Fibroblast of skin of scalp (primary cell): ENCODE measurements at places on chromosomes 5 and 9.

DNA sequence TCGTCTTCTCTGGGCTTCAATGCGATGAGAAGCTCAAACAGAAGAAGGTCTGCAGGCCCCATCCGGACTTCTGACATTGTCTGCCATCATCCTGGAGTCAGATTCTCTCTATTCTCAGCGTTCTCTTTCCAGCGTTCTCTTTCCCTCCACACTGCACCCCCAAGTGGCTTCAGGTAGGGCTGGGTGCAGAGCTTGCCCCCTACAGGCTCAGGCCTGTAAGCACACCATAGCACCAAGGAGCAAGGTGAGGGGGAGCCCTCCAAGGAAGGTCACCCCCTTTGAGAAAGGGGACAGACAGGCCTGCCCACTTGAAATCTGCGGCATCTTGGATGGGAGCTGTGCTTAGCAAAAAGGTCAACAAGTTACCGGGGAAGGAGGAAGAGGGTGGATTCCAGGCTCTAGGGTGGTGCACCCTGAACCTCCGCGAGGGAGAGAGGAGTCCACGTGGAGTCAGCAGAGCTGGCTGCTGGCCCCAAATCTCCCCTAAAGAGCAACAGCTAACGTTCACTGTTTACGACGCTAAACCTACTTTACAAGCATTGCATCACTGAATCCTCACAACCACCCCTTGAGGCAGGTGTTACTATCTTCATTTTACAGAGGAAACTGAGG is 27.5 kb downstream of the GPX3 start:
- DNase-seq, result no peak

DNA sequence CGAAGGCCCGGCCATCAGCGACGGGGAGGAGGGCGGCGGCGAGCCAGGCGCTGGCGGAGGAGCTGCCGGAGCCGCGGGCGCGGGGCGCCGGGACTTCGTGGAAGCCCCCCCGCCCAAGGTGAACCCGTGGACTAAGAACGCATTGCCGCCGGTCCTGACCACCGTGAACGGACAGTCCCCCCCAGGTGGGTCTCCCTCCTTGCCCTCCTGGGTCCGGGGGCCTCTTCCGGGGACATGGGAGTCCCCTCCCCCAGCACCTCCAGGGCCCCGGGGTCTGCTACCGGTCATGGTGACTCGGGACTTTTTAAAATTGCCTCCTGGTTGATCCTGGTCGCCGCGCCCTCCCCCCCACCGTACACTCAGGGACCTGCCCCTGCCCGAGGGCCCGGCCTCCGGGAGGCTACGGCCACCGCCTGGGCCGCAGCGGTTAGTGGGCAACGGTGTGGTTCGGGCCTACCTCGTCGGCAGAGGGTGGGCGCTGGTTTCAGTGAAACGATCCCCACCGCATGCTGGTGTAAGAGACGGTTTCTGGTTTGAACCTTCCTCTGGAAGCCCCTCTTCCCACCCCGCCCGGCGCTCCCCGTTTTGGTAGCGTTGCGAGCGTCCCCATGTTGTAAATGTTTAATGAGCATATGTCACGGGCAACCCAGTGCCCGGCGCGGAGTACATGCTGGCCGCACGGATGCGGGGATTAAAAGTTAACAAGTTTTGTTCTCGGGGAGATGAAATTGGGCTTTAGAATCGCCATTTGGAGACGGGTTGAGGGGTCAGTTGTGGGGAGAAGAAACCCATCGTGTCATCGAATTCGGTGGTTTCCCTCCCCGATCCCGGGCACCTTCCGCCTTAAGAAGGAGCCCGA is 1.1 kb downstream of the LARP1 start:
- no peak for DNase-seq

GRCh38 chr9:15433191-15433590 is 10.5 kb downstream of the SNAPC3 start:
- no peak for DNase-seq

DNA sequence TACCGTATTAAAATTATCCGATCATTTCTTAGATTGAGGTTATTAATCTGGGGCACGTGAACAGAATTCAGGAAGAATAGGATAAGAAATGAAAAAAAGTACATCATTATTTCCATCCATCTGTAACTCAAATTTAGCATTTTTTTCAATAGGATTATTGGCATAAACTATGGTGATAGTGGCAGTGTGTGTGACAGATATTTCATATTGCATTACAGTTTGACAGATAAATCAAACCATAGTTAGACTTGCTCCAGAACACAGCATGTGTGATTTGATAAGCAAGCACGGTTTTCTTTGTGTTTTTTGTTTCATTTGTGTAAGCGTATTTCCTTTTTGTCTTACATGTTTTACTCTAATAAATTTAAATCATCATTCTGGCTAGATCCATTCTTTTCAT is 155.0 kb downstream of the CDH9 start:
- no peak for DNase-seq

DNA sequence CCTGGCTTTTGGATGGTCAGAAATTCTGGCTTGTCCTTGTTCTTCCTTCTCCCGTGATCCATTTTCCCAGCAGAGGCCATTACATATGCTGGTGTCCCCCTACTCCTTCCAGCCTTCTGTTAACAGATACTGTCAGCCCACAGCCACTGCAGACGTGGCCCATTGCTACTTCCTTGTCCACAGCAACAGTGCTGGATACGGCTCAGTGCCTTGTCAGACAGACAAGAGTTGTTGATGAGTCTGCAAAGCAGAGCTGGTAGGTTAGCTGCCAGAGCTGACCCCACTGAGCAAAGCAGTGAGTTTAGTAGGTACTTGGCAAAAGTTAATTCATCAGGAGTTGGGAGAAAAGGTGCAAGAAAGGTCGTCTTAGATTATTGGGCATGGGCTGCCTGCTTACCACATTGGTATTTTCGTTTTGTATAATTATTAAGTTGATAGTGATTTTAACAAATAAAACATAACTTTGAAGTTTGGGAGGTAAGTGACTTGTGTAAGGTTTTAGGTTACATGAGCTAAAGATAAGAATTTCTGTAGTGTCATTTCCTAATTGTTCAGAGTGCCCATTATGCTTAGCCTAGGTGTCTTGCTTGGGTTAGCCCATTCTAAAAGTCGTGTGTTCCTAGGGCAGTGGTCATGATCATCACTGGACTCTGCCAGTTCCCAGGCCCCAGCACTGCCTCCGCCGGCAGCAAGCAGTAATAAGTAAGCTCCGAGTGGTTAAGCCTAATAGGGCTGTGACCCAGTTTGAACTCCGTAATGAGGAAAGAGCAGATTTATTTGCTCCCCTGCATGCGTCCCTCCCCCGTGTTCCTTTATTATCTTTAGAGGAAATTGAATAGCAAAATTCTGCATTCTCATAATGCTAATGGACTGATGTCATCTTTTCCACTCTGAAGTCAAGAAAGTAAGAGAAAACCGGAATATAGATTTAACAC is 292.0 kb downstream of the FANCC start:
- peak; percentile 89 for DNase-seq

DNA sequence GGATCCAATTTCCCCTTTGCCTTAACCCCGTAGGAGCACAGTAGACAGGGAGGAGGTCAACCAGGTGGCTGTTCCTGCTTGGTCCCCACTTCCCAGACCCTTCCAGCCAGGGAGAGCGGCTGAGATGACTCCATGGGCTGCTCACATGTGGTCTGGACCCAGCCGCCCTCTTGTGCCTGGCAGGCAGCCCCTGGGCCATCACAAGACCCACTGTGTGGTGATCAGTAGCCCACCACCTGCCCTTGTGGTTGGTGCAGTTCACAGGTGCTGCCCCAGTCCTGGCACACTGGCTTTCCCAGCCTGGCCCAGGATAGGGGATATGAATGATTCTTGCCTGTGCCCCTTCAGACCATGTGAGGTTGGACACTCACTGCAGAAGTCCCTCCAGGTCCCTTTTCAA is 1556.7 kb downstream of the FOXD4L5 start:
- no peak for DNase-seq

GRCh38 chr5:59134471-59135163 is 551.7 kb downstream of the RAB3C start:
- no peak for DNase-seq

GRCh38 chr5:76764374-76764773 is 48.4 kb downstream of the F2R start:
- DNase-seq, result no peak

GRCh38 chr9:91714020-91714806 is 235.8 kb downstream of the ROR2 start:
- DNase-seq, result peak; percentile 55

GRCh38 chr9:18359335-18359734 is 114.6 kb upstream of the ADAMTSL1 start:
- peak; percentile 79 for DNase-seq

- no peak for DNase-seq
Measured at GRCh38 chr5:56037531-56038010, 42.8 kb upstream of the IL6ST start.

DNA sequence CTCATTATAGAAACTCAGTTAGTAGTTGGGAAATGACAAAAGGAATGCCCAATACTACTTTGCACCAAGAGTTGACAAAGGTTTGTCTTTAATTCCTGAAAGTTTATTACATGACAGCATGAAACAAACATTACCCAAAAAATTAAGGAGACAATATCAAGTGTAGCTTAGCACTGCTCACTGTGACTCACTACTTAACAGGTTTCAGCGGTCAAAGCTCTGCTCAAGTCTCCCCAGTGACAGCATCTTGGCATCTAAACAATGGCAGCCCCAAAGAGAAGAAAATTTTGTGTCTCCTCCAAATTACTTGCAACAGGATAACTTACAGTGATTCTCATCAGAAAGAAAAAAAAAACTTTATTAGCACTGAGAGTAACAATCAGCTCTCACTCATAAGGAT is 1030.2 kb downstream of the EFNA5 start:
- DNase-seq, result no peak

DNA sequence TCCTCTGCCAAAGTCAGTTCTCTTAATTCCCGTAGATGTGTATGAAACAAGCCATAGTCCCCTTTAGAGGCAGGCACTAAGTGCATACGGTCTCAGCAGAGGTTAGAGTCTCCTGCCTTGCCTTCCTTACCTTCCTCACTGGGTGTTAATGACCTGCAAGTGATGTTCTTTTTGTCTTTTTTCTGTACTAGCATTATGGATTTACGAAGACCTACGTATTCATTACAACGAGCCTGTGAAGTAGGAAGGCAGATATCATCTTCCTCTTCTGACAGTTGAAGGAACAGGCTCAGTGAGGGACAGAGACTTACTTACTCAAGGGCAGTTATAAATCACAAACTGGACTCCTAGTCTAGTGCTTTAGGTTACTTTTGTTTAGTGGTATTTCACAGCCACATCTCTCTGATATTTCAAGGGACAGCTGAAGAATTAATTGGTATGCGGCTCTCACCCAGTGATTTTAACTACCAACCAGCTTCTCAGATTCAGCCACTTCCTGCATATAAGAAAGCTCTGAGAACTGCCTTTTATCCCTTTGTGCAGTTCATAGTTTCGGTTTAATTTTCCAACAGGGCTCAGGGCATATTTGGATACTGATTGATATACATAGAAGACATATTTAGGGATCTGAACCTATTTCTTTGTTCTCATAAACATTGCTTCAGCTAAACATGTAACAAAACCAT is 85.1 kb upstream of the CKMT2 start:
- DNase-seq, result no peak

DNA sequence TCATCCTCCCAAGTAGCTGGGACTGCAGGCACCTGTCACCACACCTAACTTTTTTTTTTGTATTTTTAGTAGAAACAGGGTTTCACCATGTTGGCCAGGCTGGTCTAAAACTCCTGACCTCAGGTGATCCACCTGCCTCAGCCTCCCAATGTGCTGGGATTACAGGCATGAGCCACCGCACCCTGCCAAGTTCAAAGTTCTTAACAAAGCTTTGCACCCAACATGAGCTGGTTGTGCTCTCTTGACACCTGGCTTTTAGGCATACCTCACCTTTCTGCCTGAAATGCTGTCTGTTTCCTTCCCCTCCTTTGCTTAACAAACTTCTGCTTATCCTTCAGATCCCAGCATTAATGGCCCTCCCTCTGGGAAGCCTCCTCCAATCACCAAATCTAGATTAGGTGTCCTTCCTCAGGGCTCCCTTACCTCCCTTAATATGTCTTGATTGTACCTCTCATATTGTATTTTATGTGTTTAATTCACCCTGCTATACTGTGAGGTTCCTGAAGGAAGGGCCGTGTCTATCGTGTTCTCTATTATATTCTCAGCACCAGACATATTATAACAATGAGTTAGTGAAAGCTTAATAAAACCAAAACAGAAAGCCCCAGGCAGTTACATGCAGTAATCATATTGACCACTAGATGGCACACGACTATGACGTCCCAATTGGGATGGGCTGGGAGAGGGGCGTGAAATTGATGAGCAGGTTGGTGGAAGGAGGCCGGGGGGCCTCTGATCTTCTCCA is 62.9 kb upstream of the PPARGC1B start:
- DNase-seq, result peak; percentile 29

GRCh38 chr5:153276151-153276550 is 214.3 kb upstream of the GRIA1 start:
- peak; percentile 50 for DNase-seq

- DNase-seq, result no peak
Measured at GRCh38 chr9:128607642-128608350, 48.9 kb downstream of the DYNC2I2 start.

- no peak for DNase-seq
Measured at GRCh38 chr5:154917757-154918156, 20.3 kb downstream of the GEMIN5 start.

- peak; percentile 66 for DNase-seq
Measured at GRCh38 chr5:31361234-31361633, 167.7 kb downstream of the CDH6 start.

- no peak for DNase-seq
Measured at GRCh38 chr5:176440927-176441706, 7.1 kb upstream of the FAF2 start.

GRCh38 chr9:81844131-81844567 is 84.1 kb upstream of the SPATA31D4 start:
- no peak for DNase-seq

DNA sequence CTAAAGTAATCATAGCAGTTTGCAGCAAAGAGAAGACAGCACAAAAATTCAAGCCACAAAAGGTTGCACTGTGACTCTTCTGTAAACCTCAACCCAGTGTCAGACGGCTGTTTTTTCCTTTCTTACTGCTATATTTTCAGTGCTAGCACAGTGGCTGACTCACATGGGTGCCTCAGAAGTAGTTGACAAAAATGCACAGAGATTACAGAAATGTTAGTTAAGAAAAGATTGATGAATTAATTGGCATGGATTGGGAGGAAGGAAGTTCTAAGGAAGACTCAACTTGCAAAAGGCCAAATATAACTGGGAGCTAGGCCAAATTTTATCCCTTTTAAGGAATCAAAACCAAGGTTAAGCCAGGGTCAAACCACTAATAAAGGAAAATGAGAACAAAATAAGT is 43.7 kb upstream of the ITGA1 start:
- DNase-seq, result peak; percentile 34

DNA sequence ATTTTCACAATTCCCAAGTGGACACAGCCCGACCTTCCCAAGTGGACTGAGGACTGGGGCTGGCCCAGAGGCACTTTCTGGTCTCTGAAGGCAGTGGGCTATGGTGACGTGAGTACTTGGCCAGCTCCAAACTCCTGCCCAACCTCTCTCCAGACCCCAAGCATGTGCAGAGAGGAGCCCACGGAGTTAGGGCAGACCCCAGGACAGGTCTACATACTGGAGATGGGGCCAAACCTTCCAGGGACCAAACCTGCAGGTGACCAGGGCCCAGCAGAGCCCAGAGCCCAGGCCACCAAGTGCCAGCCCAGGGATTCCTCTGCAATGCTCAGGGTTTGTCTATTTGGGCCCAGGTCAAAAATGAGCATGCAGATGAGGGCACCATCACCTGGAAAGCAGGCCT is 15.3 kb downstream of the BRD3 start:
- no peak for DNase-seq

- no peak for DNase-seq
Measured at GRCh38 chr5:112205846-112206245, 213.2 kb downstream of the EPB41L4A start.
